ENCODE measurements at places on chromosomes 1 and 21.

DNA sequence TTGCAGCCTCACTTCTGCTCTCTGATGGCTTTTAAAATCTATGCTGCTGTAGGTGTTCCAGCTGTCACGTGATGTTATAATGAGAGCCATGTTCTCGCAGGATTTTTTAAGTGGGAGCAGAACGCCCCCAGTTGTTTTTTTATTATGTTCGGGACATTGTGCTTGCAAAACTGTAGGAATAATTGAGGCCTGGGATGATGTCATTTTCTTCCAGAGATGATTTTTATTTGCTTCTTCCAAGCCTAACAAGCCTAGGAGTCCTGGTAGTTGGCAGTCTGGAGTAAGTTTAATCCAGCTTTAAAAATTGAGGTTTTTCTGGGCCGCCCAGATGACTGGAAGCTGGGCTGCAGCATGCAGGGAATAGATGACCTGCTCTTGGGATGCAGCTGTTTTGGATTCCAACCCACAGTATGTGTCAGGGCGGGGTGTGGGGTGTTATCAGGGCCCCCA lies 34.6 kb upstream of the CHIT1 start:
- no peak for DNase-seq

DNA sequence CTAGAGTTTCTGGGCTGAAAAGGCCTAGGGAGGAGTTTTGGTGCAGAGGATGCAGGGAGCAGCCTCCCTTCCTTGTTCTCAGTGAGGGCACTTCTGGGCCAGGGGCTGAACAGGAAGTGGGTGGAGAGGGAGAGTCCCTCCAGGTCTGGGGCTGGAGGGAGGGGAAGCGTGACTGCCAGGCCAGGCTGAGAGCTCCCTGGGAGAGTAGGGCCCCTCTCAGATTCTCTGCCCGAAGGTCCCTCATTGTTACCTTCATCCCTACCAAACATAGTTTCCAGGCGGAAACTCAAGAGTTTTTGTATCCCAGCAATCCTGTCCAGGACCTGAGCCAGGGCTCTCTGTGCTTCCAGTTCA lies 36.8 kb downstream of the CITED4 start:
- DNase-seq = no peak

DNA sequence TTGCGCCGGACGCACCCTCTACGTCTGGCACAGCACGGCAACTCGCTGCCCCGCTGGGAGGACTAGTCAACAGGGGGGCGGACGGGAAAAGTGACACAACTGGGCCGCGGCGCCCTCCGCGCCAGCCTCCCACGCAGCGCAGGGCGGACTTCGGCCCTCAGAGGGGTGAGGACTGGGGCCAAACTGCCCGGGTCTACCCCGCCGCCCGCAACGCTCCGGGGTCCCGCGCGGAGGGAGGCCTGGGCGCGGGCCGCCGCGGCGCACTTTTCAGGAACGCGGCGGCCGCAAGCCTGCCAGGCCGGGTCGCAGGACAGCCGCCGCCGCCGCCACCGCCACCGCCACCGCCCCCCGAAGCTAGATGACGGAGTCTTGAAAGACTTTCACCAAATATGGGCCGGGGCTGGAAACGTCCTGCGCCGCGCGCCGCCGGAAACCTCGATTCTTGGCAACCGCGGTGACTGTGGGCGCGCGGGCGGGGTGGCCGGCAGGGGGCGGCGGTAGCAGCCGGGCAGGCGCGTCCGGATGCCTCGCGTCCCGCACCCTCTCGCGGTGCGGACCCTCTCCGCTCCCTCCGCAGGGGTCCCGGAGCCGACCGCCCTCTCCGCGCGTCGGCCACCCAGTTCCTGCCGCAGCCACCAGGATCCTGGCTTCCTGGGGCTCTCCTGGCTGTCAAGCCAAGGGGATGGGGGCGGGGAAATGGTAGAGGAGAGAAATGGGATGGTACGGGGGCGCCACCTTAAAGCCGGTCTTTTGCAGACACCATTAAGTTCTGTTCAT lies 3.7 kb upstream of the CCN1 start:
- peak; percentile 95 for DNase-seq

- no peak for DNase-seq
Measured at GRCh38 chr1:3685222-3685621, 32.9 kb downstream of the TP73 start.

- peak; percentile 17 for DNase-seq
Measured at GRCh38 chr1:230509281-230509977, 83.3 kb upstream of the PGBD5 start.

DNA sequence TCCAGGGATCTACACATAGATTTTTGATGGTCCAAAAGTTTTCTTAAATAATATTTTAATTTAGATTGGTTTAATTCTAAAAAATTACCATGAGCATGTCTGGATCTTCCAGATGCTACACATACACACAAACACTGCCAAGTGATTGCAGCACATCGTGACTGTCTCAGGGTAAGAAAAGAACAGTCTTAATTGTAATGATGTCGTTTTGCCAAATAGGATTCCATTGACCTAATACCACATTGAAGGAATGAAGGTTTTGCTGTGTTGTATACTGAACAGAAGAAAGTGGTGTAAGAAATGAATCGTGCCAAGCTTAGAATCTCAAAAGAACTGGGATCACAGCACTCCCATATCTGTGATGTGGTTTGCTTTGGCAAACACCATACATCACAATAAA lies 633.3 kb upstream of the CAMK1G start:
- no peak for DNase-seq

Measured in stomach (tissue), 19 donors.